ENCODE measurements at places on chromosomes 12 and 14. TPM values are rescaled to one million over a fixed set of nuclear protein-coding genes. Genes with fewer than 3 reads are reported as not detected.

The CCDC177 gene
- total RNA-seq: not detected

The SALL2 gene
- 16.6 TPM for total RNA-seq

The NYNRIN gene
- 43.4 TPM for total RNA-seq

The LRRC10 gene
- not detected for total RNA-seq

The SRRM4 gene
- total RNA-seq: 0.09 TPM

The SMIM41 gene
- total RNA-seq: not detected

The IFNG-AS1 gene
- not detected for total RNA-seq

The CLEC4C gene
- total RNA-seq: not detected

Data from uterus (tissue), 4 donors.